ENCODE measurements at places on chromosomes 3 and 15.

- no peak for DNase-seq
These were observed 99.9 kb upstream of the THSD4 start for GRCh38 chr15:71015342-71015741.

DNA sequence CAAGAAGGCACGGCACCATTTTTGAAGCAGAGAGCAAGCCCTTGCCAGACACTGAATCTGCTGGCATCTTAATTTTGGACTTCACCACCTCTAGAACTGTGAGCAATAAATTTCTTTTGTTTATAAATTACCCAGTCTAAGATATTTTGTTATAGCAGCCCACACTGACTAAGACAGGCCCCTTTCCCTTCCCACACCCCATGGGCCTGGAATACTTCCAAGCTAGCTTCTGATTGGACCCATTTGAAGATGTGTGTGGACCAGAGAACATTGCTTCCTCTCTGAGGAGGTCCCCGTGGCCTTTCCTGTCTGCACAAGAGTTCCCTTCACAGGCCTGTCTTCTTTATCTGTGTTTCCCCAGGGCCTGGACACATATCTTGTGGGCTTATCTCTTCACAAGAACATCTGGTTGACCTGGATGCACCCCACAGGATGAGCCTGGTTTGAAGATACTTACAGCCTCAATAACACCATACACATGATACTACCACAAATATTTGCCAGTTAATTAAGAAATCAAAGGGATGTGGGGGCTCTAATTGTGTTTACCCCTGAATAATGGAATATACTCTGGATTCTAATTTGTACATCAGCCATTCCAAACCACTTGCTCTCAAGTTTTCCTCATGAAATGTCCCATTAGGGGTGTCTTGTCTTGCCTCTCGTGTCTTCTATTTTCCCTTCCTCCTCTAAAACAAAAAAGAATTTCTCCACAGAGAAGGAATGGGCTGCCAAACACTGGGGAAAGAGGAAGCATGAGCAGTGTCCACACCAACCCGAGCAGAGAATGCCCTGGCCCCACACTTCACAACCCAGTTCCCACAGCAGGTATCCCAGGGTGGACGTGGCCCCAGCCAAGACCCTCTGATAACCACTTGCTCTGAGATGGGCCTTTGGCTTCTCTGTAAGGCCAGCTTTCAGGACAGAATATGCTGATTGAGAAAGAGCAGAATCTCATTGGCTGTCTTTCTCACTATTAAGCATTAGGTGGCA, 42.5 kb downstream of the GLB1 start:
- no peak for DNase-seq

DNA sequence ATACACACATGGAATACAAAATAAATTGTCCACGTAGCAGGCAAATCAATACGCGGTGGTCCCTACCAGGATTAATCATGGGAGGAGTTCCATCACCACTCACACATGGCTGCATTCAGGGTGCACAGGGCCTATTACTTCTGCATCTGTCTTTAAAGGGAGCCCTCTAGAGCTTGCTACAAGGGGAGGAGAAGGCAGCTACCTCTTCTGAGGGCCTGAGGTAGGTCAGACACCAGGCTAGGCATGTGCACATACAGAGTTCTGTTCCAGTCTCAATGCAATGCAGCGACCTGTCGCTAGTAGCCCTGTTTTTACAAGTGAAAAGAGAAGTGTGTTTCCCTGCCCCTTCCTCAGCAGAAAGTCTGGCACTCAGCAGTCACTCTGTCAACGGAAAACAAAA, 102.7 kb downstream of the ROBO2 start:
- DNase-seq = no peak

DNA sequence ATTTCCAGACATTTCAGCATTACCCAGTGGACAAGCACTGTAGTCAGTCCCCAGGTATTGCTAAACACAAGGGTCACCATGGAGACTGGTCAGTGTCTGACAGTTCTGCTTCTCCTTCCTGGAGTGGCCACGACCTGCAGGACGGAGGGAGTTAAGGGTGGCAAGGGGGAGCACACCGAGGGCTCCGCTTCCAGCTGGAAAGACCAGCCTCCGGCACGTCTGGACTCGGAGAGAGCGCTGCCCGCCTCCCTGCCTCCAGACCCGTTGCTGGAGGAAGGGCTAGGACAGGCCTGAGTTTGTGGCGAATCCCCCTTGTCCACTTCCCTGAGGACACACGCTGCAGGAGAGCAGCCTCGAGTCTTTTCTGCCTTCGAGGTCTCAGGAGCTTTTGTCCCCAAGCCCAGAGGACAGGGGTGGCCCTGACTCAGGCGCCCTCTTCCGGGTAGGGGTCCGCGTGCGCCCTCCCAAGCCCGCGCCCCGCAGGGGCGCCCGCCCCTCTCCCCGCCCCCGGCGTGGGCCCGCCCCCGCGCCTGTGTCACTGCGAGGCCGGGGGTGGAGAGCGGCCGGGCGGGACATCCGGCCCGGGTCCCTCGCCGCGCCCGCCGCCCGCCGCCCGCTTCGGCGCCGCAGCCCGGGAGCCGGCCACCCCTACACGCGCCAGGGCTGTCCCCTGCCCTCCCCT, at the start of gene CHST14:
Gene CHST14 (plus strand): TSS at position 562 of the 682 bp plus-strand sequence. CDS start 230 bp downstream, outside the sequence.
- DNase-seq = peak; percentile 65

- peak; percentile 21 for DNase-seq
These were observed 225.6 kb downstream of the TIGIT start for GRCh38 chr3:114519415-114519814.

DNA sequence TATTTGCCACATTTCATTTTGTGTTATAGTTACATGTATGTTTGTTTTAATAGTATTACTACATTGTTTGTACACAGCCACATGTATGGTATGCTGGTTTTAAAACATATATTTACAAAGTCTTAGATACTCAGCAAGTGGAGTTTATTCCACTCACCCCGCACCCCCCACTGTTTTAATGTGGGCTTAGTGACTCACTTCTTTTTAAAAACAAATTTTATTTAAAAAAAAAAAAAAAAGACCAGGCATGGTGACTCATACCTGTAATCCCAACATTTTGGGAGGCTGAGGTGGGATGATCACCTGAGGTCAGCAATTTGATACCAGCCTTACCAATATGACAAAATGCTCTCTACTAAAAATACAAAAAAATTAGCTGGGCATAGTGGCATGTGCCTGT, 26.9 kb upstream of the TJP1 start:
- DNase-seq = no peak

- DNase-seq = no peak
These were observed 29.2 kb upstream of the ARRDC4 start for GRCh38 chr15:97931314-97931713.

DNA sequence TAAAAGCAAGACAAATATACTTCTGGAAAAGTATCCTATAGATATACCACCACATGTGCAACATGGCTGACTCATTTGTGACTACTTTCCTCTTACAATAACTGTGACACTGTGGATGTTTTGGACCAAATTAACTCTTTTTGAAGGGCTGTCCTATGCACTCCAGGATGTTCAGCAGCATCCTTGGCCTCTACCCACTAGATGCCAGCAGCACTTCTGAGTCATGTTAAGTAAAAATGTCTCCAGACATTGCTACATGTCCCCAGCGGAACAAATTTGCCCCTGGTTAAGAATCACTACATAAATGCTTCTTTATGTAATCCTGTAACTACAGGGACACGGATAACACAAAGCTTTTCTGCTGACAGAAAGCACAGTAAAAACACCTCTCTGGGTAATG, 32.0 kb downstream of the RUVBL1 start:
- DNase-seq = no peak
